ENCODE measurements at places on chromosomes 5 and 9.

DNA sequence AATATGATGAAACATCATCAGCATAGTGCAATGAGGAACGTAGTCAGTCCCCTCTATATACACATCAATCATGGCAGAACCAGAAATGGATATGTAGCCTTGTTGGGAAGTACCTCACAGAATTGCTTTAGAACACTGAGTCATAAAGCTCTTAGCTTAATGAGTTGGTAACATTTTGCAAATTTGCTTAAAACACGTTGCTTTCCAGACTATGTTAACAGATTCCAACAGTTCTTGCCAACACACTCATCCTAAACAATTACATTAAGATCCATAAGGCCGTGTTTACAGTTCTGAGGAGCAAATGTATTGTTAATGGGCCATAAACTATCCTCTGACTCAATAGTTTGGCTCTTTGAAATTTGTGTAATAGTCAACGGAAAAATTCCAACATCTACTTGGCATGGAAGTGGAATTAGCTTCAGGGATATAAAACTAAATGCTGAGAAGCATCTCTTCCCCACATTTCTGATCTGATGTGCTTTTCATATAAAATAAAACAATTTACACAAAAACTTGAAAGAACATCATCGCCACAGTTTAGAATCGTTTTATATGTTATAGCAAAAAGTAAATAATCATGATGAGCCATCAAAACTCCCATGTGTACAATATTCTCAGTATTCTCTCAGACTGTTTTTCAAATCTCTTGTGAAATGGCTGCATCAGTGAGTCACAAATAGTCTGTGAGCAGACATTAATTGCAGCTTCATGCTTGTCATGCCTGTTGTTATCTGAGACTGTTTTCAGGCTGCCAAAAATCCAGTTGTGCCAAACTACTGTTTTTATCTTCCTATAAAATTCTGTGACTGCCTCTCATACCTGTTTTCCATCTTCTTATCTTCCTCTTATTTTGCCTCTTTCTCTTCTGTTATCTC lies 291.9 kb downstream of the COX7C start:
- no peak for DNase-seq

DNA sequence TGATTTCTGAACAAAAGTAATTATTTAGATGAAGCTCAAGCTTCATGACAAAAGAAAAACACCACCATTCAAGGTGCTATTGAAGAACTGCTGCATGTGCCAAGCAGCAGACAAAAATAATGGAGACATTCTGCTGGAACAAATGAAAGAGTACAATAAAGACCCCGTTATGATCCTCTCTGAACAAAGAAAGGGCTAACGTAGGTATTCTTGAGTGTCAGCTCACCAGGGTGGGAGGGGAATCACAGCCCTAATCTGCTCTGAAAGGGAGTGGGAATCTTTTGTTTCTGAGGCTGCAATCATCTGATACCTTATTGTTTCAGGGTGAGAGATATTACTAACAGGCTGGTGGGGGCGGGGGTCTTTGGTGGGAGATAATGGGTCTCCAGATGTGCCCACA lies 15.4 kb downstream of the CEMIP2 start:
- no peak for DNase-seq

DNA sequence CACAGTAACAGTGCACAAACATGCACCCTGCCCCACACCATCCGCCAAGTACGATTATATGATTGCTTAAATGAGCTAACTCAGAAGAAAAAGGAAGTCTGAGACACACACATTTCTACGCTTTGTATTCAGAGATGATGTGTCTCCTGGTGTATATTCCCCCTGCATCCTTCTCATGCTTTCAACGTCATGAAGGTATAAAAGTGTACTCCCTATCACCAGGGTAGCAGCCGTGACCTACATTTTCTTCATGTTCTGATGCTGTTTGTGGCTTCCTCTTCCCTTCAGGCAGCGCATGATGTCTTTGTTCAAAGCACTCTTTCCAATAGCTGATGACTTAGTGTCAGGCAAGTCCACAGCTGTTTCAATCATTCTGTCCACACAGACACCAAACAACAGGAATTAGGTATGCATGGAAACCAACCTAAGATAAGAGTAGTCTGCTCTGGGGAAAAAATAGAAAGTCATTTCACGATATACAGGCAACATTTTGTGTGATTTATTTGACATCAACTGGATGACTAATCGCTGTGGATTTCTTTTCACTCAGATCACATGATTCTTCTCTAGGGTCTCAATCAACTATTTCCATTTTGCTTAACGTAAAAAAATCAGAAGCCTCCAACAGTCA lies 269.4 kb upstream of the PTGER4 start:
- DNase-seq: no peak

DNA sequence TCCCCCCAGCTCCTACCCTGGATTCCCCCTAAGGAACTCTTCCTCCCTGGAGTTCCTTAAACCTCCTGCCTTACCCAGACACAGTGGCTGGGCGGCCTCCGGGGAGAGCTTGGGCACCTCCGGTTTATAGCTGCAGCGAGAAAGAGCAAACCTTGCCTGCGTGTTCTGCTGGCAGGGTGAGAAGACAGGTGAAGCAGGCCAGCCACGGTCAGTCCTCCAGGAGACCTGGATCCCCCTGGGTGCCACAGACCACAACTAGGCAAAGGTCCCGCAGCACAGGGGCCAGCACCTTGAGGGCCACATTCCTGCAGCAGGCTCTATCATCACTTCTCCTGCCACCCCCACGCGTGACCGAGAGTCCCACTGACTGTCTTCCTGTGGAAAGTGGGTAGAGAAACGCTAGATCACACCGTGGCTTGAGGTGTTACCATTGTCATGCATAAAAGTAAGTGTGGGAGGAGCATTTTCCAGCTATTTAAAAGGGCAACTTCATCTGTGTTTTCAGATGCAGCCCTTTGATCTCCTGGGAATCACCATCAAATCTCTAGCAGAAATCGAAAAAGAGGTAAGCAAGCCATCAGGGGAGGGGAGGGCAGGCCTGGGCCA lies 130.2 kb upstream of the LMX1B start:
- no peak for DNase-seq

GRCh38 chr9:70261131-70261870 lies 2.5 kb downstream of the SMC5 start:
- no peak for DNase-seq

- DNase-seq: peak; percentile 8
These were observed 5.3 kb downstream of the ANKS6 start for GRCh38 chr9:98790842-98791607.

GRCh38 chr5:150112201-150113046 lies 26.1 kb upstream of the CSF1R start:
- no peak for DNase-seq

DNA sequence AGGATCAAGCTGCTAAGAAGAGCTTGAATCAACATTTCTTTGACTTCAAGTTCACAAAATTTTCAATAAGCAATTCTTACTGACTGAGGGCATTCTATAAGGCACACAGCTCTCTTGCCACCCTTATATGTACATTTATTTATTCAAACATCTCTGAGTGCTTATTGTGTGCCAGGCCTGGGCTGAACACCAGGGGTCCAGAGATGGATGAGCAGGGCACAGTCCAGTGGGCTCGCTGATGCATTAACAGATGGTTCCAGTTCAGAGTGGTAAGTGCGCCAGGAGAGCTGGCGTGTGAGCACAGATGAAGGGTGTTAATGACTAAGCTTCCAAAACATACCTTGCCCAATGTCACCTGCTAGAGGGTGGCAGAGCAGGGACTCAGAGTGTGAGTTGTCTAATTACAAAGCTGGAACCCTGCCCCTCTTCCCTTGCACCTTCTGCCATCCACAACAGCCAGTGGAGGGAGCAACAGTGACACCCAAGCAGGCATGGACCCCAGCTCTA lies 24.6 kb downstream of the ALG2 start:
- no peak for DNase-seq

DNA sequence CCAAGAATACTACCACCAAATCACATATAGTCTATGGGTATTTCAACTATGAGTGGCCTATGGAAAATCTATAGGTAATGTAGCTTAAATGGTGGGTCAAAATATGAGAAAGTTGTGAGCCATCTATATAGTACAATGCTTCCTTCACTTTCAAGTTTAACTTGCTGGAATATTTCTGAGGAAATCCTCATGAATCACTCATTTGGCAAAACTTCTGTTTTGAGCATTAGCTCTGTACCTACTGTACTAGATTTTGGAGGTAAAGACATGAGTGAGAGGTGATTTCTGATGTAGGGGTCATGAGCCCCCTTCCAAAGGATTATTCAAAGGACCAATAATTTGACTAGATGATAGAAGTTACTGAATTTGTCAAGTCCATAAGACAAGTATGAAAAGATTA lies 80.6 kb upstream of the DAB2 start:
- no peak for DNase-seq

DNA sequence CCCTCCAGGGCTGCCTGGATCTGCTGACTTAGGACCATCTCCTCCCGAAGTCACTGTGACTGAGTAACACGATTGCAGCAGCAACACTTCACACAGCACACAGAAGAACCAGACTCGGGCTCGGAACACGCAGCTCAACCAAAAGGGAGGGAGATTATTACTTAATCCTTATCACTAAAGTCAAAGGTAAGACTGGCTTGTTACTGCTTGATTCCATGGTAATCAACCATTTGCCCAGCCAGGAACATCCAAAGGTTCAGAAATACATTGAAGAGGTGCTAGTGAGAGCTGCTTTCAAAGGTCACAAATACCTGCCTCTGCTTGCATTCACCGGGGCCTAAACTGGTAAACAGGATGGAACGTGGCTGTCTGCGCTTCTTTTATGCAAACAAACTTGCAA lies 7.7 kb downstream of the FBP1 start:
- no peak for DNase-seq
